ENCODE measurements at places on chromosomes 6 and 20.

- DNase-seq: no peak
Observed at GRCh38 chr6:119493980-119494379, 144.4 kb upstream of the MAN1A1 start.

GRCh38 chr20:17938871-17939619, 29.5 kb downstream of the SNX5 start:
- no peak for DNase-seq

GRCh38 chr20:38167851-38168760, 3.0 kb upstream of the TGM2 start:
- no peak for DNase-seq

- DNase-seq: no peak
Observed at GRCh38 chr6:165925474-165926156, 242.0 kb downstream of the TBXT start.

DNA sequence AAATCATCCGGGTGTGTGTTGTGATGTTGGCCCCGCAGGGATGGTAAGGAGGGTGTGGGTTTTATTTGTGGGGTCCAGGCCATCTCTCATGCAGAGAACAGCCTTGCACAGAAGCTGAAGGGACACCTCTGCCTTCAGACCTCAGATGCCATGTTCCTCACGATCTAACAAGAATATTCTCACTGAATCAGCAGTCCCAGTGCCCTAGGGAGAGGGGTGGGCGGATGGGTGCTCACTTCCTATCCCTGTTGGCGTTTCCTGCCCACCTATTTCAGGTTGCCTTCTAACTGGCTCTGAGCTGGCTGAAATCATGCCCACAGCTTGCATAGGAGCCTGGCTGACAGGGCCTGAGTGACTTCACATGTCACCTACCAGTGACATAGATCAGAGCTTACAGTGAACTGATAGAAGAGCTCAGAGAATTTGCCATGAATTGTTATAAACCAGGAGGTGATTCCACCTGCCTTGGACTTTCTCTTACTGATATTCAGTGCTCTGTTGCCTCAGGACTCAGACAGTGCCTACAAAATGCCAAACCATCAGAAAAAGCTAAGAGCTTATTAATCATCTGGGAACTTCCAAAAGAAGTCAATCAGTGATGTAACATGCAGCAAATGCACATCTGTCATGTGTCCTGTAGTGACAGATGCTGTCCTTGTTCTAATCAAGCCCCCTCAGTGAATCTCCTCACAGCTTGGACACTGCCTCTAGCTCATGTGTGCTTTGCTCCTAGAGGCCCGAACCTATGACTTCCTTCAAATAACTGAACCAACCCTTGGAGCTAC, 285.8 kb upstream of the PRND start:
- DNase-seq: no peak

GRCh38 chr6:2480267-2480966, 235.0 kb upstream of the GMDS start:
- no peak for DNase-seq

DNA sequence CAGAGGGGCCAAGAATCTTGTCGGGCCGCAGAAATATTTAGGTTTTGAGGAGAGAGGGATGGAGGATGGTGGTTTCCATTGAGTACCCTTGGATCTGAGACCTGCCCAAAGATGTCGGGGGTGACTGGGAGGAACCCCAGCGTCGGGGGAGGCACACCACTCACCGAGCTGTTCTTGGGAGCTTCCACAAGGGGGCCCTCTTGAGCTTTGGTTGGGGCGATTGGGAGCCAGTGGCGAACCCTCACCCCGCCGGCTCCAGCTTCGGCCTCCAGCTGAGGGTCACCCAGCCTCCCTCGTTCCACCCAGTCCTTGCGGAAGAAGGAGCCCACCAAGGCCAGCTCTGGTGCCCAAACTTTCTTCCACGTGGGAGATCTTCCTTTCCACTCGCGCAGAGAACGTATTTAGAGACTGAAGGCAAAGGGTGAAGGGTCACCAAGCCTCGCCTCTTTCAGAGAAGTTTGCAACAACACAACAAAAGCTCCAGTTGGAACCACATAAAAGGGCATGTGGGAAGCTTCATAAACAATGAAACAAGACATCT, 33.6 kb downstream of the APCDD1L start:
- DNase-seq: peak; percentile 19

GRCh38 chr6:14681699-14682487, 564.0 kb upstream of the JARID2 start:
- no peak for DNase-seq

DNA sequence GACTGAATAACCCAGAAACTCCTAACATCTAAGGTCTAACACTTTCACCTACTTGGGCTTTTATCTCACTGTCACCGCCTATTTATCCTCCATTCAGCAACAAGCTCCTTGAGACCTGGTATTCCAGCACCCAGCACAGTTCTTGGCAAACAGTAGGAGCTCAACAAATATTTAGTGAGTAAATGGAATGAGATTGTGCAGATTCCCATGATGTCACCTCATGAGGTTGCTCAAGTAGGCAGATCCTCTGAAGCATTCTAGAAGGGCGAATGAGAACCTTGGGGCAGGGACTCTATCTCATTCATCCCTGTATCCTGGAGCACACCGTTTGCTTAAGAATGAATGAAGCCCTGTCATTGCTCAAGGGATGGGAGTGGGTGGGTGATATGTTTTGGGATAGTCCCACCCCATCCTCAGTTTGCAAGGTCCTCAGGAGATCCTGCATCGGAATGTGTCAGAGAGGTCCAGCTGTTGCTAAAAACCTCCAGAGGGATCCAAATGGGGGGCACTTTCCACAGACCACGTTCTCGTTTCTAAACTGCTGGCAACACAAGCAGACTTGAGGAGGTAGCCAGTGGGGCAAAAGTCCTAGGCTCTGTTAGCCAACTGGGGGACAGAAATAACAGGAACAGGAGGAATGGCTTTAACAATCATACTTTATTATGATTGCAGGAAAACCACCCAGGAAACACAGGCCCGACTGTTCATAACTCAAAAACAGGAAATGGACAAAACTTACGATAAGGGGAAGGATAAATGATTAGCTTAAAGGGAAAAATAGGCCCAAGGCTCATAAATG, 42.0 kb downstream of the EDN1 start:
- no peak for DNase-seq

GRCh38 chr6:144252259-144252658, 32.9 kb upstream of the UTRN start:
- no peak for DNase-seq

GRCh38 chr6:116217069-116217468, 36.8 kb downstream of the TSPYL4 start:
- DNase-seq: no peak

DNA sequence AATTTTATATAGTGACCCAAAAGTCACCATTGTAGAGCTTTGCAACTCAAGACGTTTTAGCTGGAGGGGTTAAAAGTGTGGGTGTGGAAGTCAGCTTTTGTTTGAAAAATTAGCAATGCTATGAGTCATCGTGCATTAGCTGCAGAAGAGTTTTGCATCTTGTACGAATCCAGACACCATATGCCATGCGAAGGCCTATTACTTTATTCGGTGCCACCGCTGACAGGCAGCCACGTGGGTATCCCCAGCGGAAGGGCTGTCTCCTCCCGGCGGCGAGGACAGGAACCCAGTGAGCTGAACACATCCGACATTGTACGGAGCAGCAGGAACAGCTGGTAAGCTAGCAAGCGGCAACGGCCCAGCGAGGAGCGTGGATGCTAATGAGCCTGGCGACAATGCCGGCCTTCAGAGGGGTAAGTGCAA, 84.4 kb downstream of the INSM1 start:
- no peak for DNase-seq

DNA sequence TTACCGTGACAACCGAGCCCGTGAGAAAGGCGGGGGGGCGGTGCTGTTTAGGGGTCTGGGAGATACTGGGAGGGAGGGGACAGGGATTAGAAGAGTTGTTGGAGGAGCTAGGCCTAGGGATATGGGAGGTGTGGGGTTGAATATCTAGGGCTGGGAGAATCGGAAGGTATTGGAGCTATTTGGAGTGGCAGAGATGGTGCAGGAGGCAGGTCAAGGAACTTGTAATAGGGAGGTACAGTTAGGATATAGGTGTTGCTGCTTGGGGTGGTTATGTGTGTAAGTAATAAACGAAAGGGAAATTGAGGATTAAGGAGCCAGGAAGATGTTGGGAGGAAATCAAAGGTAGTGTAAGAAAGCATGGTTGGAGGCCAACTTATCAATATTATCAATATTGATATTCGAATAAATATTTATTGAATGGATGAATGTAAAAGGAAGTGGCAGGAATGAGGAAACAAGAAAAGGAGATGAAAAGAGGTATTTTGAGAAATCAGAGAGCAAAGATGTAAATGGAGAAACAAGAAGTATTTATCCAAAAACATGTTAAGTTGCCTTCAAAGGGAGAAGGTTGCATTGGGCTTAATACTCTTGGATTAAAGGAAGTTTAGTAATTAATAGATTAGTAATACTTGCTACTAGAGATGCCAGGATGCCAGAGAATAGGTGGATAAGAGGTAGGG, 602 bp downstream of the PPP1R11 start:
- no peak for DNase-seq

DNA sequence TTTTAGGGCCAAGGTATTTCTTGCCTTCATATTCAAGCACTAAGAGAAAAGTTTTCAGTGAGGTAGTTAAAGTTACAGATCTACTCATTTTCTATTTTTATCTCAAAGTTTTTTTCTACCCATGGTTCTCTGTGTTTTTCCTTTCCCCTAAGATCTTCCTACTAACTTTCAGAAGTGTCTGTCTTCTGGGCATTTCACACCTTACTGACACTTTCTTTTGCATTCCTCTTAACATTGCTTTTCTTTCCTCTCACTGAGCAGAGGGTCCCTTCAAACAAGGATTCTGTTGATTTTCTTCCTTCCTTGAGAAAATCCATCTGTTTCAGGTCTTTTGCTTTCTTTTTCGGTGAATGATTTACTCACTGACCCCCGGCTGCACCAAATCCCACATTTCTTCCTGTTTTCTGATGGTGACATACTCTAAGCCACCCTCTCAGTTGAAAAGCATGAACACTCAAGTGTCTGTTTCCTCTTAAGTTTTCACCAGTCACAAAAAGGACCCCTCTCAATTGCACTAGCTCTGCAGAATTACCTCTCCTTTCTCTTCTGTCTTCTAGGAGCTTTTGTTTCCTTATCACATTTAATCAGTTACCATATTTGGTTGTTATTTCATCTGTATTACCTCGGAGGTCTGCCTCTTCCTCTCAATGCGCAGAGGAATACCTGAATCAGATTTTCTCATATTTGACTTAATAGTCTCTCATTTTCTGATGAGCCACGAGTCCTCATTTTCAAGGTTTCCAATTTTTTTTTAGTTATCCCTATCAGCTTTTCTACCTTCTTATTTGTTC, 73.5 kb upstream of the RNF217 start:
- DNase-seq: no peak

- no peak for DNase-seq
Observed at GRCh38 chr6:156169371-156169770, 607.8 kb upstream of the ARID1B start.

DNA sequence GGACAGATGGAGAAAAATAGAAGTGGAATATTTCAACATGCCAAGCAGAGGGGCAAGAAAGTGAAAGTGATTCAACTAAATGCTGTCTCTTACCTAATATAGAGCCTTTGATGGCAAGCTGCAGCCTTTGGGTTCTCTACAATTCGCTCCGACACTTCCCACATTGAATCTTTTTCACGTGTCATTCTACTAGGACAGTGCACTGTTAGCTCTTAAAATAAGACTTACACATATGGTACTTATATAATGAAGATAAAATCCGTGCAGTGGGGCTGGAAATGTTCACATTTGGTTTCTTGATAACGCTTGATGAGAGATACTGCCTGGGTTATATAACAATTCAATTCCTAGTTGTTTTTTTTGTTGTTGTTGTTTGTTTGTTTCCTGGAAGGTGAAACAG, 502.4 kb downstream of the LMBRD1 start:
- DNase-seq: no peak

DNA sequence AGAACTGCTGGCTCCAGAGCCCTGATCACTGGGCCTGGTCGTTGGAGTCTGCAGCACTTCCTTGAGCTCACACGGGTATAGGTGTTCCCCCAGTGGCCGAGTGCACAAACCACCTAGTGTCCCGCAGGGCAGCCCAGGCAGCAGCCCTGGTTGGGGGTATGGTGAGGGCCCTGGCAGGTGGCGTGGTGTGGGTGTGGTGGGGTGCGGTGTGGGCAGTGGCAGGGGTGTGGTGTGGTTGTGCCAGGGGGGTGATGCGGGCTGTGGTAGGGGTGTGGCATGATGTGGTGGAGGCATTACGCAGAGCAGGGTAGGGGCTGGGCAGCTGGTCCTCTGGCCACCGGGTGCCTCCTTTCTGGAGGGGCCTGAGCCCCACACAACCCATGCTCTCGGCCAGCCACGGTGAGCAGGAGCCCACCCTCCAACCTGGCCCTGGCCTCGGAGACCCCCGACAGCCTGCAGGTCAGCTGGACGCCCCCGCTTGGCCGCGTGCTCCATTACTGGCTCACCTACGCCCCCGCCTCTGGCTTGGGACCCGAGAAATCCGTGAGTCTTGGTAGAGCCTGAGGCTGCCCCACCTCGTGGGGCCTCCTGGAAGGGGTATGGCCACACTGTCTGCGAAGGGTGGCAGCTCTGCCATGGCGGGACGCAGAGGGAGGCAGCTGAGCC, 20.5 kb downstream of the COL20A1 start:
- DNase-seq: no peak

GRCh38 chr6:151027295-151027747, 161.8 kb downstream of the MTHFD1L start:
- no peak for DNase-seq

GRCh38 chr20:39195582-39196021, 233.5 kb downstream of the DHX35 start:
- no peak for DNase-seq

GRCh38 chr20:39009348-39009747, 47.2 kb downstream of the DHX35 start:
- no peak for DNase-seq

- no peak for DNase-seq
Observed at GRCh38 chr6:117918454-117918853, 11.4 kb downstream of the SLC35F1 start.

DNA sequence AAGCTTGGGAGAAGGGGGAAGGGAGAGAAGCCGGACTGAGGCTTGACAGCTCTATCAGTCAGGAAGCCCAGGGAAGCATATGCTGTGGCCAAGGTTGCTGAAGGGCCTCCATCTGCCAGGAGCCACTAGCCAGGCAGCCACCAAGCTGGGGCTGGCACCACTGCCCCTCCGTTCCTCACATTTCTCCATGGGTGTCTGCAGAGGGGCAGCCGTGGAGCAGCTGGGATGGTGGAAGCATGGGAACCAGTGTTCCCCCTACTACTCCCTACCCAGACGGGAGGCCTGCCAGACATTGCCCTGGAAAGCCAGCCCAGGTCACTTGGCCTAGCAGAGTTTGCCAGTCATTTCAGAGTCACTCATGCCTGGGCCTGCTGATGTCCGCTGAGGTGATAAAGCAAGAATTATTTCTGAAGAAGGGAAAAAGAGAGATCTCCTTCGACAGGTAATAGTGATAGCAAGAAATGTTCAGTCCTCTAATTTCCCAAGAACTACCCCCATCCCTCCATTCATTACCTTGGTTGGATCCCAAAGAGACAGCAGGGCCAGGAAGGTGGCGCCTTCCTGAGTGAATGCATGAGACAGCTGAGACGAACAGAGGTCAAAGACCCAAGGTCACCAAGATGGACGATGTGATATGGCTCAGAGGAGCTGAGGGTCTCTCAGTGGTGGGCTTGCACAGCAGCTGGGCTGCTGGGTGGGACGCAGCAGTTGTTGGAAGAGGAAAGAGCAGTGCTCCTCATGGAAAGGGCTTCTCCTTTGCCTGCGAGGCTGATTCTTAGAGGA, 21.9 kb downstream of the SNPH start:
- no peak for DNase-seq

- DNase-seq: no peak
Observed at GRCh38 chr6:122998403-122998975, 2.5 kb downstream of the CLVS2 start.
